Activated CD4-positive, alpha-beta T cell treated with anti-CD3 and anti-CD28 coated beads, Interleukin-2, amount 50 U/mL, for 1 hour (primary cell): ENCODE measurements at places on chromosomes 4 and X.

- no peak for DNase-seq
Observed at GRCh38 chr4:20618731-20619130, 81.5 kb upstream of the PACRGL start.

DNA sequence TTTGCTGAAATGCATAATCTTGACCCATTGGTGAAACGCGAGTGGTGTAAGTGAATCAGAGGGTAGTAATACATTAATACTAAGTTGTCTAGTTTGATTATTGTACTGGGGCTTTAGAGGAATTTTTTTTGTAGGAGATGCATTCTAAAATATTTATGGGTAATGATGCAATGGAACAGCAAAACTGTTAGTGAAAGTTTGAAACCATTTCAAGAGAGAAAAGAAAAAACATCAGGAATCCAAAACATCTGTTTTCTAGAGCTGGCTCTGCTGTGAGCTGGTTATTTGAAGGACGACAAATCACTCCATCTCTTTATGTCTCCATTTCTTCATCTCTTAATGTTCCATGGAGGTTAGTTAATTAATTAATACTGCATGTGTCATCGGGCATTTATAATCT is 351.9 kb upstream of the FAT1 start:
- DNase-seq = no peak

DNA sequence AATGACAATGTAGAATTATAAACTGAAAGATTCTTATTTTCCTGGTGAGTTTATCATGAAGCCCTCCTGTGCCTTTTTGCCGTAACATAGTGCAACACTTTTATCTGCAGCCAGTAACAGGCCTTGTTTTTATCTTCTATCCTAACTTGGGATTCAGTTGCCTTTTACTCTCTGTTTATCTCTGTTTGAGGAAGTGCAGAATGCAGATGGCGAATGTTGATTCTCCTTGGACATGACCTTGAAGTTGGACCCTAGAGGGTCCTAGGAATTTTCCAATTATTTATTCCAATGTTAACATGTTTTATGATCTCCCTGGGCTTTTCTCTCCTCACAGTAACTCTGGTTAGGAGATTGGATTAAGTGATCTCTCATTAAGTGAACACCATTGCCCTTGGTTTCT is 165.0 kb downstream of the FMR1NB start:
- DNase-seq = no peak

GRCh38 chrX:42739741-42740140 is 38.2 kb downstream of the PPP1R2C start:
- DNase-seq = no peak

GRCh38 chr4:40583850-40584439 is 45.7 kb downstream of the RBM47 start:
- no peak for DNase-seq

GRCh38 chrX:101348452-101349192 is at the start of gene TIMM8A:
TSS of gene TIMM8A (minus strand) at chrX:101348742. CDS start at chrX:101348664, 78 bp downstream.
- peak; percentile 69 for DNase-seq

GRCh38 chr4:176498617-176499256 is 179.0 kb downstream of the SPCS3 start:
- DNase-seq = no peak

DNA sequence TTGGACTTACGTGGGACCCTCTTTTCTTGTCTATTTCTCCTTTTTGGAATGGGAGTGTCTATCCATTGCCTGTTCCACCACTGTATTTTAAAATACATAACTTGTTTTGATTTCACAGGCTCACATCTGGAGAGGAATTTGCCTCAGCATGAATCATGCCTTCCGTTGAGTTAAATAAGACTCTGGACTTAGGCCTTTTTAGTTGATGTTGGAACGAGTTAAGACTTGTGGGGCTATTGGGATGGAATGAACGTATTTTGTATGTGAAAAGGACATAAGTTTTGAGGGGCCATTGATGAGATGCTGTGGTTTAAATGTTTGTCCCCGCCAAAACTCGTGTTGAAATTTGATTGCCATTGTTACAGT is 66.2 kb downstream of the BEX3 start:
- DNase-seq = no peak

DNA sequence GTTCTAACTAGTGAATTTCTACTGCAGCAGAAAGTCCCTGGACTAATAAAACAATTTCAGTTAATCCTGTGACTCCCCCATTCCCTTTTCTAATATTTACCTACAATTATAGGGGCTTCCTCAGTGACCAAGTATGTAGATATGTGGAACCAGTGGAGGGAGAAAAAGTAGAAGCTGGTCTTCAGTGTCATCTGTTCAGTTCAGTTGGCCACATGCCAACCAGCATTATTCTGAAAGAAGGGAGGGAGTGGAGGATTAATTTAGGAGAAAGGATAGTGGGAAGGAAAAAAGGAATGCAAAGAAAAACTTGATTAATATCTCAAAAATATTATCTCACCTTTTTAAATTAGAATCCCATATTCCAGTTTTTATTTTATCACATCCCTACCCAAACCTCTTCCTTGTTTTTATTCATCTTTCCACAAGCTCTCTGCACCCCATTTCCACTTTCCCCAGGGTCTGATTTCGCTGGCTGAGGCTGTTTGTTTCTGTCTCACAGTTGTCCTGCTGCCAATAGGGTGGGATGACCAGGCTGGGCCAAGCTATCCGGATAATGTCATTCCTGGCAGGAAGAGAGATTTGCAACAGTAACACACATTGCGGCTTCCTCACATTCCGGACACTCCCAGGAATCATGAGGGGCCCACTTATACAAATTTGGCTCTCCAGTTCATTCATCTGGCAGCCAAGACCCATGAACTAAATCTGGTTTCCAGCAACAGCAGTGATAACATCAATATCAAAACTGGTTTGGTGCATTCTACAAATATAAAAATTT is 24.6 kb upstream of the ANTXR2 start:
- no peak for DNase-seq

- no peak for DNase-seq
Observed at GRCh38 chr4:73828956-73829355, 7.5 kb upstream of the CXCL6 start.

DNA sequence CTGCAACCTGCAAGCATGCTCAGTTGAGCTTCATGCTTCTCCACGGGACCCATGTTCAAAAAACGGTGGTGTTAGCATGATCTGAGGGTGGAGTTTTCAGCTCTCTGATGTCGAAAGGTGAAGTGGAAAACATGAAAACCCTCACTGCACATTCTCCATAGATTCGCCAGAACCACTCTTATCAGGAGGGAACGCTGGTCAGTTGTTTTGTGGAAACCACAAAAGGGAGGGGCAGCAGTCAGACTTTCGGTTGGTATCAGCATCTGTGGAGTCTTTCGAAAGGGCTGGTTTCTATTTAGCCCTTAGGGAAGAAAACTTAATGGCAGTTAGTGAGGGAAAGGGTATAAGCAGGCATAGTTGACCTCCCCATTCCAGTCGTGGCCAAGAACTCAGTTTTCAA is 12.6 kb downstream of the PPA2 start:
- no peak for DNase-seq

DNA sequence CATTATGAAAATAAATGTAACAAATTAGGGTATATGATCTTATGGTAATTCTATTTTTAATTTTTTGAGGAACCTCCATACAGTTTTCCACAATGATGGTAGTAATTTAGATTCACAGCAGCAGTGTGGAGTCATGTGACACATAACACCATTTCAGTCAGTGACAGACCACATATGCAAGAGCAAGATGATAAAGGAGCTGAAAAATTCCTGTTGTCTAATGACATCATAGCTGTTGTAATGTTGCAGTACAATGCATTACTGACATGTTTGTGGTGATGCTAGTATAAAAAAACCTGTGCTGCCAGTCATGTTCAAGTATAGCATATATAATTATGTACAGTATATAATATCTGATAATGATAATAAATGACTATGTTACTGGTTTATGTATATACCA is 28.5 kb downstream of the EMCN start:
- DNase-seq = no peak

- no peak for DNase-seq
Observed at GRCh38 chr4:147479376-147479775, 1.5 kb upstream of the EDNRA start.

- no peak for DNase-seq
Observed at GRCh38 chr4:38461342-38461741, 202.7 kb upstream of the KLF3 start.

DNA sequence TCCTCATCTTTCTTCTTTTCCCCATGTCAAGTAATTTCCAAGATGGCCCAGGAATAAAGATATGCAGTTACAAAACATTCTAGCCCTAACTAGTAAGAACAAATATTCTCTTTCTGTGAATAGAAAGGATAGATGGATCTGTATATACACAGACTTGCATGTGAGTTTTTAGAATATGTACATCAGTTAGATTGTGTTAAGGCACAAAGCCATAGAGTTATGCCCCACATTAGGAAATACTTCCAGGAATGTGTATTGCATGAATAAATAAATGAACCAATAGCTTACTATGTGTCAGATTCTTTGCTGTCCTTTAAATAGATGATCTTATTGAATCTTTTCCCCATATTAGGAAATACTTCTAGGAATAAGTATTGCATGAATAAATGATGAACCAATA is 46.0 kb upstream of the TMPRSS11E start:
- DNase-seq = no peak

- DNase-seq = no peak
Observed at GRCh38 chrX:110318664-110318968, 731 bp upstream of the AMMECR1 start.

DNA sequence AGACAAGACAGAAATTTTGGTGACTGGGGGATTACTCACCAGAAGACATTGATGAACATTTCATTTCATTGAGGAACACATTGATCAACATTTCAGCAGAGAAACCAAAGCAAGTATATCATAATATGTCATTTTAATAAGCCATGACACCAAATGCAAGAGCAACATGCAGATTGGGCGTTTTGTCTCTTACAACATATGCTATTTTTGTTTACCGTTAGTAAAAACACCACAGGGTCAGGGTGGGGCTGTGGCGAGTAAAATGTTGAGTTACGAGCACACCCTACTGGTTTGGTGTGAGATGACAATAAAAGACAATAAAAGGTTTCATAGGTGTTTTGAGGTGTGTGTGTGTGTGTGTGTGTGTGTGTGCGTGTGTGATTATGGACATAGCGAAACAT is 294.5 kb downstream of the PDGFC start:
- DNase-seq = no peak

DNA sequence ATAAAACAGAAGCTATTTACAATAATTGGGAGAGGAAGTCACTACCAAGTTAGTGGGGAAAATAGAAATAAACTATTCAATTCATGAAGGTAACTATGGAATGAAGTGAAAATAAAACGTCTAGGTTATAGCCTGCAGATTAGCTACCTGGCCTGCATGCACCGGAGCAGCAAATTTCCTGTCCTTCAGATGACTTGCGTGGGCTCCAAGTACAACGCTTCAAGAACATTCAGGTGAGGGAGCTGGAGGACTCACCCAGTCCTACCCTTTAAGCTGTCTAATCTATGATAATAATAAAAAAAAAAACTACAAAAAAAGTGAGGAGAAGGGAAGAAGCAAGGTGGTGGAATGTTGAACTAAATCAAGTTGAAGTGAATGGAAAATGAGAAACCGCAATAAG is 13.2 kb downstream of the C4orf54 start:
- DNase-seq = no peak

GRCh38 chr4:42398171-42398870 is 1.0 kb downstream of the SHISA3 start:
- DNase-seq = no peak

DNA sequence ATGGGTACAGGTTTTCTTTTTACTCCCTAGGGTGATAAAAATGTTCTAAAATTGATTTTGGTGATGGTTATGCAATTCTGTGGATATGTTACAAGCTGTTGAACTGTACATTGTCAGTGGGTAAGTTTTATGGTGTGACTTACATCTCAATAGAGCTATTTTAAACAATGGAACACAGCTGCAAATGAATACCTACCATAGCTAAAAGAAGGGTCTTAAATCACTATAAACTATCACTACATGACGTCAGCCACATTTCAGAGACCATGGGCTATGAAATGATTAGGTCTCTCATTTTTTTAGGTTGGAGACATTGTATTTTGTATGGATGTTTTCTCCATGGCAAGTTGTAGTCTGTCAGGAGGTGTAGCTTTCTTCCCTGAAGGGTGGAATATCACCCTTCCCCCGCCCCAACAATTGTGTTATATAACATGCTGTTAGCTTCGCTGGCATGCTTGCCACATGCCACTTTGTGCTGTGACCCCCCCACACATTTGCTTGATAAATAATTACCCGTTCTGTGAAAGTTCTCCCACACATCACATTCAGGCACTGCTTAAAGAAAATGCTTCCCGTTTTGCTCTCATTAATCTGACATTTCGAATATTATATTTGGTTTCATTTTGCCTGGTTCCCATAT is 159.7 kb downstream of the ARHGAP10 start:
- DNase-seq = no peak

GRCh38 chr4:150960818-150961217 is 54.3 kb downstream of the LRBA start:
- no peak for DNase-seq

DNA sequence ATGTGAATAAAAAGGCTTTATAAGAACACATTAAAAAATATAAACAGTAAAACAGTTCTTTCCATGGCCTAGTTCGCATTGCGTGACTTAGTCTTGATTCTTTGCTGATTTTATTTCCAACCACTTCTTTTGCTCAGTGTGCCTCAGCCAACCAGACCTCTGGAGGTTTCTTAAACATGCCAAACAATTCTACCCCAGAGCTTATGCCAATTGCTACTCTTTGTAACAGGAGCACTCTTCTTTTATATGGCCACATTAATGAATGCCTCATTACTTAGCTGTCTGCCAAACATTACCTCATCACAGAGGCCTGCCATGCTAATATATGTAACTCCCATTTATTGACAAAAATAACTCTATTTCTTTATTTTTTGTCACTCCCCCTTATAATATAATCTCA is 202.3 kb downstream of the NDST4 start:
- no peak for DNase-seq

GRCh38 chr4:76305971-76306881 is at the start of gene STBD1:
TSS of gene STBD1 (plus strand) at chr4:76306733. CDS start at chr4:76306770, 37 bp downstream.
- DNase-seq = peak; percentile 7

- DNase-seq = no peak
Observed at GRCh38 chrX:134622813-134623185, 35.5 kb downstream of the PLAC1 start.

DNA sequence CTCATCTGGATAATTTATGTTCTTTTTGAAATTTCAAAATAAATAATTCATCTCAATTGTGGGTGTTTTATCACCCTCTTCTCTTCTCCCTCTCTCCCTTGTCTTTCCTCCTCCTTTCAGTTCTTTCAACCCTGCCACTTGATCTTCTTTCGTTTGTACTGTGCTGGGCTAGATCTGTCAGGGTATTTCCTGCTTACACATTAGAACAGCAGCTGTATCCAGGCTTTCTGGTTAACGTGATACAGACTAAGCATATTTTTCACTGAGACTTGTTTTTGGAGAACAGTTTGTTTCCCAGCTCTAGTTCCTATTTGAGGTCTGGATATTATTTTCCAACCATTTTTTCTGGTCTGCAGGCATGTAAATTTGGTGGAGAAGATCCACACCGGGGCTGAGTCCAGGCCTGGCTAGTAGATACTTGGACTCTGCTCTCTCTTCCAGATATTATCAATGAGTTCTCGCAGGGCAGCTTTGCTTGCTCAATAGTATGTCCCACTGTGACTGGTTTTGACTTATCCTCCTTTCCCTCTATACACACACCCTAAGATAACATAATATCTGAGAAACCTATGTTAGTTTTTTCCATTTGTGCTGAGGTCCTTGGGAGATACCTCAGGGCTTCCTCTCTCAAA is 1310.7 kb upstream of the TENM3 start:
- DNase-seq = no peak

GRCh38 chrX:12469296-12469695 is 321.9 kb upstream of the PRPS2 start:
- no peak for DNase-seq

- no peak for DNase-seq
Observed at GRCh38 chrX:68940601-68941000, 111.8 kb downstream of the EFNB1 start.
